Astrocyte (in vitro differentiated cells and primary cell): ENCODE measurements at places on chromosomes 3 and 15. TPM values are rescaled to one million over a fixed set of nuclear protein-coding genes. Genes with fewer than 3 reads are reported as not detected.

DNA sequence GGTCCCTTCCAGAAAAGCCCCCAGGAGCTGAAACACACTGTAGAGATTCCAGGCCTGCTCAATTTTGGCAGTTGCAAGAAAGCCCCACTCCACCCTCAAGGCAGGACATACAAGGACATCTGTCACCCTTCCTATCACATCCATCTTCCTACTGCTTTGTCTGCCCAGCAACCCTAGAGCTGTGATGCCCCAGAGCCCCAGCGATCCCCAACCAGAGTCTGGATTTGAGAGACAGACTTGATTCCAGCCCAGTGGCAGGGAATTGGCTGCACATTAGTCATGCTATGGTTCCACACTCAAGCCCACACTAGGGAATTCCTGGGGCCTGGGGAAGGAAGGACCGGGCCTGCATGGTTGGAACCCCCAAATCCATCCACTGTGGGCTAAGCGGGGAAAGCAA, 56.8 kb downstream of the ATP2B2 start:
- H3K27ac ChIP-seq = no peak overlapping the region
- H3K27me3 ChIP-seq = peaks cover 21% of the 10 kb centered on the region
- no peak for DNase-seq
- no peak overlapping the region for H3K4me3 ChIP-seq

DNA sequence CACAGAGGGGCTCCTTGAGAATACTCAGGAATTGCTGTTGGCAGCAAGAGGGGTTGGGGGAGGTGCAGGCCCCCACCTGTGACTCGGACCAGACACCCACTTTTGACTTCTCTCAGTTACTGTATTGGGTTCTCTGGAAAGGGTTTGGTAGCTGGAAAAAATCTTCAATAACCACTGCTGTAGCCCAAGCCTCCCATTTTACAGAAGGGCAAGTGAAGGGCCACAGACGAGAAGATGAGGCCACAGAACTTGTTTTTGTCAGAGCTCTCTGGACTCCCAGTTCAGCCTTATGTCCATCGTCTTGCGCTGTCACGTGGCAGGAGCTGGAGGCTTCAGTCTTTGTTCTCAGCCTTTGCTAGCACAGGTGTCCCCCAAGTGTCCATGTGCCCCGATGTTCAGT, 12.7 kb upstream of the TATDN2 start:
- H3K4me3 ChIP-seq = no peak overlapping the region
- no peak for DNase-seq
- H3K27me3 ChIP-seq = no peaks in the 10 kb centered on the region
- H3K36me3 ChIP-seq = peaks cover 7% of the 10 kb centered on the region
- no peak overlapping the region for H3K27ac ChIP-seq
- no peaks in the 10 kb centered on the region for H3K4me1 ChIP-seq

DNA sequence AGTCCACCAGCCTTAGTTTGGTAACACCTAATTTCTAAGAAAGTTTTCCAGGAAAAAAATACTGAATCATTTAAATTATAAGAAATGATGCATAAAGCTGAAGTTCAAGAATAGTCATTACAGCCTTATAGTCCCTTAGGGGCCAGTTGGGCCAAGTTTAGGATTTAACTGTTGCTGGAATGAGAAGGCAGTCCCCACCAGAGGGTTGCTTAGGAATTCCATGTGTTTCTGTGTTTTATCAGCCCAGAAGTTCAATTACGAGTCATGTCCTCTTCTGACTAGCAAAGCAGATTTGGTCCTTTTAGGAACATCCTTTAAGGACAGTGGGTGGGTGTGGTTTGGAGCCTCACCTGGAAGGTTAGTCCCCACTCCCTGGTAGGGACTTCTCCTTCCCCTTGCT, 57.0 kb upstream of the NR2E3 start:
- no peak for DNase-seq
- no peak overlapping the region for H3K4me3 ChIP-seq
- H3K4me1 ChIP-seq = peaks cover 23% of the 10 kb centered on the region
- H3K36me3 ChIP-seq = no peaks in the 10 kb centered on the region

DNA sequence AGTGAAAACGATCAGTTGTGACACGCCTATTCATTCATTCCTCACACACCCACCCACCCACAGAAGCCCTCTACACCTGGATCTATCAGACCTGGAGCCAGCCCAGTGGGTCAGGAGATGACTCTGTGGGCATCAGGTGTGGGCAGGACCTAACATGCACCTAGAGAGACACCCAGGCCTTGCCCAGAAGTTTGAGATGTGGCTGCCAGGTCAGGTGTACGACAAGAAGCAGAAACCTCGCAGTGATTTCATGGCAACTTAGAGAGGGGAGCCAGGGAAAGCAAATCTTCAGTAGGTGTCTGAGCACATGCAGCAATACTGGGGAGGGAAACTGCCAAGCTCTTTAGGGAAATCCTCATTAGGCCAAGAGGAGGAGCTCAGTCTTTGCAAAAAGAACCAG, 264.7 kb upstream of the ROPN1 start:
- DNase-seq = no peak
- H3K27me3 ChIP-seq = no peaks in the 10 kb centered on the region
- H3K4me1 ChIP-seq = peaks cover 29% of the 10 kb centered on the region
- no peak overlapping the region for H3K4me3 ChIP-seq
- H3K36me3 ChIP-seq = no peaks in the 10 kb centered on the region

PTPRG gene
- total RNA-seq = 37.8 and 39.6 TPM in 2 replicates
